Neural progenitor cell (in vitro differentiated cells): ENCODE measurements at places on chromosomes 2 and 18.

DNA sequence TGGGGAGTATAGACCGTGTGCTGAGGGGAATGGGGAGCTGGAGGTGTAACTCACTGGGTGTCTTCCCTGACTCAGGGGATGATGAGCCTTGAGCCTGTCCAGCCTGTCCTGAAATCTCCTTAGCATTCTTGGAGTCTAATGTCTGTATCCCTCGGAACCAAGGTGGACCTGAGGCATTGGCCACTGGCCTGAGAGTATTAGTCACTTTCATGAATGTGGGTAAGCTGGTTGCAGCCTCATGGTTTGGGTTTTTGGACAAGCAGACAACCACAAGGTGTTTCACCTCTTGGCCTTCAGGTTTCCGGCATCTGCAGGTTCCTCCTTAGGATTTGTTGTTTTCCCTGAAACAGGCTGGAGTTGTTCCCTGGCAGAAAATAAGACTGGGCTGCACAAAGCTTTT is 63.2 kb downstream of the PRKCE start:
- no peak for DNase-seq

GRCh38 chr2:162126111-162126519 is 25.9 kb downstream of the GCG start:
- no peak for DNase-seq

- no peak for DNase-seq
Measured at GRCh38 chr2:23838581-23838980, 88.3 kb downstream of the ATAD2B start.

DNA sequence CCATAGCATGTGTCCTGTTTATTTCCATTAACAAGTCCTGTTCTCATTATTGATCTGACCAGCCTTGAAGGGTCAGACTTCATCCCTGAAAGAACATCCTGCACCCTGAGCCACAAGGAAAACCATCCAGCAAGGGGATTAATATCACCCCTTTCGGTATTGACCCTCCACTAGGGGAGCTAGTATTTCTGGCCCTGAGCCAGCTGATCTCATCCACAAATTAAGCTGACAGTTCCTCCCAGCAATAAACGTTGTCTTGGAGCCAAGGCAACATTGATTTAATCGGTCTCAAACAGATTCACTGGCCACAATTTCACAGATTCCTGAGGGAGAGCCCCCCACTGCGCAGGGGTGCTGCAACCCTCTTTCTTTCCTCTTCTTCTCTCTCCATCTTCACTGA is 353.1 kb upstream of the FANCL start:
- DNase-seq, result peak; percentile 6
